ENCODE measurements at places on chromosomes 5 and 9. TPM values are rescaled to one million over a fixed set of nuclear protein-coding genes. Genes with fewer than 3 reads are reported as not detected.

- no peak for DNase-seq
Observed at GRCh38 chr9:122333169-122333808, 37.5 kb upstream of the PTGS1 start.

Gene SPAAR
- total RNA-seq = not detected

Gene DNAH5
- 0.50 TPM for total RNA-seq

GRCh38 chr9:70257502-70257901, 1.3 kb upstream of the SMC5 start:
- no peak for DNase-seq

Gene CCNO
- 0.42 TPM for total RNA-seq
